ENCODE measurements at places on chromosomes 7 and 10.

DNA sequence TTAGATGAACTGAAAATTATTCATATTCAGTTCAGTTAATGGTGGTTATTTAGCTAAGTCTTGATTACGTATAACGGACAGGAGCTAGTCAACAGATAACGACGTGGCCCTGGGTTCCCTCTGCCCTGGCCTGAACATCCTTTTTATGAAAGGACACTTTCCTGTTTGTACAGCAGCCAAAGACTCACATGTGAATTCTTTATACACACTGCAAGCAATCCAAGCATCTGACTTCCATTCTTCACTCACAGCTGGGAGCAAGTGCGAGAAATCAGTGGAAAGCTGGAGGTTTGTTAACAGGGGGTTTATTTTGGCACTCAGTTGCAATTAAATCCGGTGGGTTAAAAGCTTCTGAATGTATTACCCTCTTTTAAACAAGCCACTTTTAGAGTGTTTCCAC is 148.1 kb upstream of the GDF10 start:
- DNase-seq = no peak

DNA sequence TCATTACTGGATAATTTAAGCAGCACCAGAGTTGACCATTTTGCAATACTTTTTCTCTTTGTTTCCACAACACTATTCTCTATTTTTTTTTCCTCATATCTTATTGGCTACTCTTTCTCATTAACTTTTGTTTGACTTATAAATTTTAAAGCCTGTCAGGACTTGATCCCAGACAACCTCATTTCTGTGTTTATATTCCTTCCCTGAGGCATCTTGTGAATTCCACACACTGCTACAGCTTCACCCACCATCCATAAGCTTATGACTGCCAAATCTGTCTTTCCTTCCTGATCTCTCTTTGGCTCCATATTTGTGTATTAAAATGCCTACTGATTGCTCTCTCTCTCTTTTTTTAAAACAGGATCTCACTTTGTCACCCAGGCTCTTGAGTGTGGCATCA is 124.6 kb upstream of the MBL2 start:
- DNase-seq = no peak

- DNase-seq = no peak
Measured at GRCh38 chr10:128711806-128712205, 585.6 kb upstream of the MKI67 start.

DNA sequence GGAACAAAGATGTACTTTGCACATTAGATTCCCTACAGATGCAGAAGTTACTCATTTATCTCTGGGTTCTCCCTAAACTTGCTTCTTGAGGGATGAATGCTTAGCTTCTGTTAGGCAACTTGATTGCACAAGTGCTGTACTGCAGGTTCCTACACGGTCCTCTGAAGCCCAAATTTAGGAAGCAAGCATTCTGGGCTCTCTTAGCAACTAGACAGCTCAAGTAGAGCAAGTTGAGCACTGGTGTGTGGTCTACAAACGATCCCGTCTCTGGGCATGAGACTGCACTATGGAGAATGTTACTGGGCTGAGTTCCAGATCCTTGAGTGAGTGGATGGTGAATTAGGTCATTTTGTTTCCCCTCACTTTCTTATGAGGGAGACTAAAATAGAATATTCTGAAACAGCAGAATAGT is 14.3 kb downstream of the SEMA3D start:
- no peak for DNase-seq

DNA sequence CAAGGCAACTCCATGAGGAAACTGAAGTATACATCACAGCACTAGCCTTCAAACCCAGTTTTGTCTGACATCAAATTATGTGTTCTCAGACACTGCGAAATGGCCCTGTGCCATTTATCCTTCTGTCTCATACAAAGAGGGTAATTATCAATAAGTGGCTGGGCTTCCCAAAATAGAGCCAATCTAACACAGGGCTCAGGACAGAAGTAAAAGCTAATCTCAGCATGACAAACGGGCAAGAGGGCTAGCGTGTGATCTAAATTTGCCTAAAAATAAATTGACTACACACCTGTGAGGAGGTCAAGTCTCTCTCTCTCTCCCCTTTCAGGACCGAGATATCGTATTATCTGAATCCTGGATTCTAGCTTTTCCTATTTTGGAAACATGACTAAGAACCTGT is 67.2 kb downstream of the DGKB start:
- no peak for DNase-seq

- DNase-seq = no peak
Measured at GRCh38 chr10:36265741-36266140, 623.6 kb upstream of the FZD8 start.

- DNase-seq = no peak
Measured at GRCh38 chr10:52853704-52854103, 81.1 kb upstream of the MBL2 start.

DNA sequence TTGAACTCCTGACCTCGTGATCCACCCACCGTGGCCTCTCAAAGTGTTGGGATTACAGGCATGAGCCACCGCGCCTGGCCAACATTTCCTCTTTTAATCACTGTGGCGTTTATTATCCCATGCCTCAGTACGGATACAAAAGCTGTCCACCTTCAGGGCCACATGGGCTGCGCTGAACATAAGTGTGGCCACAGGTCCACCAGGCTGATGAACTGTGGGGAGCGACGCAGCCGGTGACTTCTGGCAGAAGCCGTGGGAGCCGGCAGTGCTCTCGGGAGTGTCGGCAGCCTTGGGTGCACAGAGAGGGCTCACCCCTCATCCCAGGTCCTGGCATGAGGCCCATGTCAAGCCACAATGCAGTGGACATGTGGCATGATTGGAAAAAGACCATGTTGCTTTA is 223.6 kb downstream of the TNS3 start:
- no peak for DNase-seq

DNA sequence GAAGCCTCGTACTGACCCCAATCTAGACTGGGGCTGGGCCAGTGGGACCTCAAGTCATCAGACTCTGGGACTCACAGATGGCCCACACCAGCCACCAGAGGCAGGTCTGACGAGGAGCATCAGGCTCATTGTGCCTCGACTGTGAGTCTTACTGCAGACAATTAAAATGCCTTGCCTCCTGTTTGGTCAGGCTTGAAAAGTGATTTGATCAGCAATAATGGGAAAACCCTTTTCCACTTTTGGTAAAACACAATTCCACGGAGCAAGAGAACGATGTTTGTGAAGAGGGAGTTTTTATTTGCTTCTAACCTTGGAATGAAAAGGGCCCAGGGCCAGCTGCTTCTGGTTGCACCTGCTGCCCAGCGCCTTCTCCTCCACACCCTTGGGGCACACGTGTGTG is 43.9 kb downstream of the C10orf143 start:
- no peak for DNase-seq
